Heart left ventricle (tissue), 16 donors: ENCODE measurements at places on chromosomes 7 and 10. TPM values are rescaled to one million over a fixed set of nuclear protein-coding genes. Genes with fewer than 3 reads are reported as not detected.

CALHM1 gene
- not detected for polyA plus RNA-seq

CHPF2 gene
- 11.4 TPM for polyA plus RNA-seq

FEZF1 gene
- not detected for polyA plus RNA-seq

TCF7L2 gene
- polyA plus RNA-seq, result 4.3 TPM

EN2 gene
- 0.08 TPM for polyA plus RNA-seq

MSS51 gene
- polyA plus RNA-seq, result 3.3 TPM

DNA sequence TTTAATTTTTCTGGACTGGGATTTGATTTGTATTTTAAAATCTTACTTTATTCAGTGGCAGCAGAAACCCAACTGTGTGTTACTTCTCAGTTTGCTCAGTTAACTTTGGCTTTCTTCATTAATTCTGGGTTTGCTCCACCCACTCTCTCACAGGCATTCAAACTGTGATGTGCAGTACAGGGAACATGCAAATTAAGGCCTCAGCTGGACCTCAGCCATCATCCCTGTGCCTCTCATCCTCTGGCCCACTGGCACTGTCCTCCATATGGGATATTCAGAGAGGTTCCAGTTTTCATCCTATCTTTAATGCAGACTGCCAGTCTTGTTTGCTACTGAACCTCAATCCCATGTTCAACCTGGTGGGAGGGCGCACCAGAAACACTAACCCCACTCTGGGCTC lies 743.4 kb upstream of the IGFBP3 start:
- DNase-seq, result no peak

- no peak for DNase-seq
Observed at GRCh38 chr10:101282947-101283346, 53.7 kb upstream of the LBX1 start.

DNA sequence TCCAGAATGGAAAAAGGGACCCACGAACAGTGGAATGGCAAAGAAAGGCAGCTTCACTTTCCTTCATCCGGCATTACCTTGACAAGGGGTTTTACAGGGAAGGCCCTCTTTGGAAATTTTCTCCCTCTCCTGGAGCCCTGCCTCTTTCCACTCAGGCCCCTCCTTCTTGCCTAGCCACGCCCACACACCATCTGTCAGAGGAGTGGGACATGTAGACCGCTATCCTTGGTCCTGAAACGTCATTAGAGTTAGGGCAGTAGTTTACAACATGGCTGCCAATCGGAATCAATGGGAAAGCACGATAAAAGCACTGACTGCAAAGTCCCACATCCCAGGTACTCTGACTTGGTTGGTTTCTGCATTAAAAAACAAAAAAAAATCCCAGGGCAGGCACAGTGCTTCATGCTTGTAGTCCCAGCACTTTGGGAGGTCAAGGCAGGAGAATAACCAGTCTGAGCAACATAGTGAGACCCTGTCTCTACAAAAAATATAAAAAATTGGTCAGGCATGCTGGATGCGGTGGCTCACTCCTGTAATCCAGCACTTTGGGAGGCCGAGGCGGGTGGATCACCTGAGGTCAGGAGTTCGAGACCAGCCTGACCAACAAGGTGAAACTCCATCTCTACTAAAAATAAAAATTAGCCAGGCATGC lies 96.4 kb downstream of the MARCHF5 start:
- DNase-seq, result peak; percentile 22

GRCh38 chr7:155770241-155770640 lies 42.0 kb downstream of the SHH start:
- no peak for DNase-seq

DNA sequence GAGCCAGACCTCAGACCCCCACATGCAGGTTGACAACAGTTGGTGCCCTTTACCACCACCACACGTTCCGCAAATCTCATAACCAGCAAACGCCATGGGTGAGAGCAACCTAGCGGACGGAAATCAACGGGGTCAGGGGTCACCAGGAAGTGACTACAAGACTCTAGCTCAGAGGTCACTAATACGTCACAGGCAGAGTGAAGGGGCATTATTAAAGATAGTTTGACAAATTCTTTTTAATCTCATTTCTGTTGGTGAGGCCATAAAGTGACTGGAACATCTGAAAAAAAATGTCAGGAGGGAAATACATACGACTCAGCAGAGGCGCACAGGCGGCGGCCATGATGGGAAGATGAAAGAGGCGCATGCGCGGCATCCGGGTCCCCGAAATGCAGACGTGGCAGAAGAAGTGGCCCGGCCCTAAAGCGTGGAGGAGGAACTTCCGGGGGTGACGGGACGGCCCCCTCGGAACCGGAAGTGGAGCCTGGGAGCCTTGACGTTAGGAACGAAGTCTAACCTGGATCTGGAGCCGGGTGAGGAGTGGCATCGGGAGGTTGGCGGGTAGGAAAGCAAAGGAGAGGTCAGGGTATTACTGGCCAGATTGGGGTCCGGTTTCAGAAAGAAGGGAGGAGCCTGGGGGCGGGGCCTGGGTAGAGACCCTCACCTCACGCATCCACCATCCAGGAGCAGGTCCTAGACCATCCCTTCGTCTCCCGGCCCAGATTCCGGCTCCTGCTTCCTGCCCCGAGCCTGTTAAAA lies at the start of gene SEC24C:
TSS of gene SEC24C (plus strand) at position 468 of the 759 bp plus-strand sequence. CDS start 2,461 bp downstream, outside the sequence.
- peak; percentile 98 for DNase-seq

- DNase-seq, result no peak
Observed at GRCh38 chr10:117345143-117345542, 30.1 kb downstream of the PDZD8 start.

DNA sequence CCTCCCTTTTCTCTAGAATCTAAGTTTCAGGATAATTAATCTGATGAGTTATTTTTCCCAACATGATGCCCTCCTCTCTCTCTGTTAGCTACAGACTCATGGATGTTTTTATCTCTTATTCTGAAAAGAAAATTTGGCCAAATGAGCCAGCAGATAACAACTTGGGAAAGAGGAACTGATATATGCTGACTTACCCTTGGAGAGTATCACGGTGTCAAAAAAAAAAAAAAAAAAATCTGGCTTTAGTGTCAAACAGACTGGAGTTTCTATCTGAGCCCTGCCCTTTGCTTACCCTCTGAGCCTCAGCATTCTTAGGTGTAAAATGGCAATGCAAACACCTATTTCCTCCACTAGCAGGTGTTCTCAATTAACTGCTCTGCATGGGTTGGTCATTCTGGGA lies 190.4 kb downstream of the AHR start:
- no peak for DNase-seq

DNA sequence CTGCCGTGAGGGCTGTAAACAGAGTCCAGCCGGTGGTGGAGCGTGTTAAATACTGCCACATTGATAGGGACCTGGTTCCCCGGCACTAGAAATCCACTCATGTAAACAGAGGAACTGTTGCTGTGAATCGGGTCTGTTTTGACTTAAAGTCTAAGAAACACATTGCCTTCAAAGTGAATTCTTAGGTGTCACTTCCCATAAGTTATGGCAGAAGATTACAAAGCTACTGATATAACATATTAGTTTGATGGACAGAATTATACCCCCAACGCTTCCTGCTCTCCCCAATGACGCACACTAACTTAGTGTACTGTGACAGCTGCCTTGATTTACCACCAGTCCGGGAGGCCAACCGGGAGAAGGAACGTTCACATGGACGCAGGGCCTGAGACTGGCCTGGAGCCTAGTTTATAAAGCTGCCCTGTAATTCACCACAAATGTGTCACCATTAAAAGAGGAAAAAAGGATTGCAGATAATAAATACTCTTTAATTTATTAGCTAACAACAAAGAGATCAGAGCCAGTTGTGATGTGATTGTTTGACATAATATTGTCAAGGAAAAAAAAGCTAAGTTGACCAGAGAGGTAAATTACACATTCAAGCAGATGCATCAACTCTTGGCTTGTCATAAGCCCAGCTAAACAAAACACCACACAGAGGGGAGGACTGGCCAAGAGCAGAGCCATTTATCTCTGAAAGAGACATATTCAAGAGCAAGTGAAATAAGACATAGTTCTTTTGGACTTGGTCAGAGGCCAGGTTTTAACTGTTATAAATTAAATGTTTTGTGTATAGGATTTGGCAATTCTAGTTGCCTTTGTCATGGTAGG lies 820.6 kb downstream of the LRMDA start:
- DNase-seq, result no peak

- no peak for DNase-seq
Observed at GRCh38 chr7:158186406-158186805, 401.2 kb downstream of the PTPRN2 start.

DNA sequence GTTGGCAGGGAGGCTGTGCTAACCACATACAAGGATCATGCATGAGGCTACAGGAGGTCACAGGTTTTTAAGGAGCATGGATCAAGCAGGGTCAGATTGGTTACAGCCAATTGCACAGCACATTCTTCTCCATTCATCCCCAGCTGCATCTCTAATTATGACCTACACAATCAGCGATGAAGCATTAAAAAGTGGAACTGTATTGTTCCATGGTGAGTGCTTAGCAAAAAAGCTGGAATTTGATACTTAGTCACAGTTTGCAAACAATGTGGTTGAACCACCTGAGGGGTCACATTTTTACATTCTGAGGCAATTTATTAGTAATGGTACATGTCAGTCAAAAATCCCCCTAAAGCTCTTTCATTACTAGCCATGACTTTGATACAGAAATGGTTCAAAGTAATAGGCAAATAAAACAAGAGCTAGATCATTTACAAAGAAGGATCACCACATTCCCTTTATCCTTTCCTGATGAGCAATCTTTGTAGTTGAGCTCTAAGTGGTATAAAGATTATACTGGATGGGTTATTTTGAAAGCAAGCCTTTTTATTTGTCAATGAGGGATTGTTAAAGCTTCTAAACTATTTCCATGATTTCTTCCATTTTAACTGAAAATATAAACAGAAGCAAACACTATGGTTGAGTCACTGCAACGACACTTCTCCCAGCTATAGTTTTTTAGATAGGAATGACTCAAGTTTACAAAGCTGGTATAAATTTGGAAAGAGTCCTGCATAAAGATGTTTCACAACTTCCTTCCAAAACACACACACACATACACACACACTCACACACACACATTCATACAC lies 217.8 kb upstream of the SEMA3A start:
- no peak for DNase-seq

DNA sequence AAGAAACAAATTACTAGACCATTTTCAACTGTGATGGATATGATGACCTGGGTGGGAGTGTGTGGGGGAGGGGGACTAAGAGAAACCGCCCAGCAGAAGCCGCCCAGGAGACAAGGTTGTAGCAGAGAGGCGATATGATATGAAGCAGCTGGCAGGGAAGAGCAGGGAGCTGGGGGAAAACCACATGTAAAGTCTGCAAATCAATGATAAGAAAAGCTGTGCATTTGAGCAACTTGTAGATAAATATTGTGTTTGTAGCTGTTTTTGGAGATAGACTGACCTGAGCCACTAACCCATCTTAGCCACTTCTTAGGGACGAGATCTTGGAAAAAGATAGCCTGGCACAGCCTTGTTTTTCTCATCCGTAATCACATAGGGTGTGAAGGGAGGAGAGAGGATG lies 252.6 kb downstream of the SEC23IP start:
- DNase-seq, result no peak

DNA sequence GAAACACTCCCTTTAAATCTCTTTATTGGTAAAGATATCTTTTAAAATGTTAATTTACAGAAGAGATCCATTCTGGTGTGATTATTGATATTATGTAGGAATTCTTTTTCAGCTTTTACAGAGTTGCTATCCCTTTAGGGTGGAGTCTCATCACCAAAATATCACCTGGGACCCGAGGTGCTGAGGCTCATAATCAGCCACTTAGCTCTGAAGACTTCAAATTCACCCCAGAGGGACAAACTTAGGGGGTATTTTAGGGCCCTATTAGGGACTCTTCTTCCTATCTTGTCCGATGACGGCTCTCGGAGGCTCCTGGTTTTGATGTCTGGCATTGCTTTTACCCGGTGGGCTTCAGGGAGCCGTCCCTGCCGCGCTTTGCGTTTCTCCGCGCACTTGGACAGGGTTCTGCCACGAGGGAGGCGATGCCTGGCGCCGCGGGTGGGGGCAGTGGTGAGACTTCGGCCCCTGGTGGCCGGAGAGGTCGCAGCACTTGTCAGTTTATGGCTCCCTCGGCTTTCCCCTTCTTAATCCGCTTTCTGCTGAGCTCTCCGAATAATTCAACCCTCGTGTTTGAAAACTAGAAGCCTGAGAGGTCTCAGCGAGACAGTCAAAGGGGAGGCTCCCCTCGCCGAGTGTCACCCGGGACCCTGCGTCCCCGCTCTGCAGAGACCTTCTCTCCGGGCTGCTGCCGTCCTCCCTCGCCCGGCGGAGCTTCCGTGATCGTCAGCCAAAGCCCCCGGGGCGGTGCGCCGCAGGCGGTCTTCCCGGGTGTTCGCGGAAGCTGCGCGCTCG lies 27.8 kb downstream of the RBM20 start:
- peak; percentile 80 for DNase-seq

GRCh38 chr10:49136525-49136924 lies 2.7 kb upstream of the FAM170B start:
- no peak for DNase-seq

GRCh38 chr7:131540491-131541162 lies 15.8 kb downstream of the PODXL start:
- no peak for DNase-seq

DNA sequence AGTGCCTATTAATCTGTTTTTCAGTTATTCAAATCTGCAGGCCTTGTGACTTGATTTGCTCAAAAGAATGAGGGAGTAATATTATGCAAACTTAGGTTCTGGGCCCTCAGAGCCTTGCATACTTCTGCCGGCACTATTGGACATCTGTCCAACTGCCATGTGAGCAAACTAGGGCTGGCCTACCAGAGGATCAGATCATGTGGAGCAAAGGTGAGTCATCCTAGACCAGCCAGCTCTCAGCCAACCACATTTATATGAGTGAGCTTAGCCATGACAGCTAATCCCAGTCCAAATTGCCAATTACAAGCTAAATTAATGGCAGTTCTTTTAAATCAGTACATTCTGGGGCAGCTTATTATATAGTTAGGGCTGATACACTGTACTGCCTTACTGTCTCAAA lies 69.6 kb downstream of the SDHAF3 start:
- no peak for DNase-seq

GRCh38 chr7:67653856-67654454 lies 657.3 kb downstream of the TYW1 start:
- peak; percentile 35 for DNase-seq

DNA sequence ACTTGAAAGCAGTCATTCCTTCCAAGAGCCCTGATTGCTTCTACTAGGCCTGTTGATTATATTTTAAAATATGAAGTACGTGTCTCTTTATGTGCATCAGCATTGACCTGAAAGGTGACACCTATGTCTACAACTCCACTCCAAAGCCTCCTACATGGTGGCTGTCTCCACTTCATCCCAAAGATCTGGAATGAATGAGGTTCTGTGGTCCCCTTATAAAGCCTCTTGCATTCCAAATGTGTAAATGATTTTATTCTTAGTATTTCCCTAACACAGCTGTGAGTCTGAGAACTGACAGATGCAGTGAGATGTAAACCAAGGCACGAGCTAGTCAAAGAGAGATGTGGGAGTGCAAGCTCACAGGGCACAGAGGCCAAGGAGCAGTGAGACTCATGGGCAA lies 176.0 kb upstream of the SVIL start:
- no peak for DNase-seq
